ENCODE measurements at places on chromosomes 11 and 22.

DNA sequence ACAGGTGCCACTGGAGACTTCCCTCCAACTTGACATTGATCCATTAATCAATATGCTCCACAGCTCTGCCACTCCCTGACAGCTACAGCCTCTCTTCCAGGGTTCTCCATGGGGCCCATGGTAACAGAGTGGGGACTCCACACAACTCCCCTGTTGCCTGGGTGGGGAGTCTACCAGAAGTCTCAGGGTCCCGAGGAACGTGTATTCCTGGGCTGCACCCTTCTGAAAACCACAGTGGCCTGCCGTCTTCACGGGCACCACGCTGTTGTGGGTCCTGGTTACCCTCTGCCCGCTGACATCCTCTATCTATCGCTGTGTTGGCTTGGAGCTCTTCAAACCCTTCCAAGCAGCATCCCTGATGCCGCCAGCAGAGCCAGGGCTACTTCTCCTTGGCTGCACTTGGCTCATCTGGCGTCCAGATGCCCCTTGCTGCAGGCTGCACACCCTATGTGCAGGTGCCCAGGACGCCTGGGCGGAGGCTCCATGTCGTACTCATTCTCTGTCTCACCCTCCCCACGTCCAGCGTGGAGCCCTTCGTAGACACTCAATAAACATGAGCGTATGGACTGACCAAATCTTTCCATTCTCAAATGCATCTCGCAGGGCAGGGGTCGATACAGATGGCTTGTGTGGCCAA is 1341.8 kb downstream of the TBC1D22A start:
- no peak for DNase-seq

- DNase-seq, result no peak
Observed at GRCh38 chr22:44566911-44567310, 68.9 kb upstream of the RTL6 start.

- DNase-seq, result no peak
Observed at GRCh38 chr22:49833340-49834007, 5.8 kb upstream of the BRD1 start.

DNA sequence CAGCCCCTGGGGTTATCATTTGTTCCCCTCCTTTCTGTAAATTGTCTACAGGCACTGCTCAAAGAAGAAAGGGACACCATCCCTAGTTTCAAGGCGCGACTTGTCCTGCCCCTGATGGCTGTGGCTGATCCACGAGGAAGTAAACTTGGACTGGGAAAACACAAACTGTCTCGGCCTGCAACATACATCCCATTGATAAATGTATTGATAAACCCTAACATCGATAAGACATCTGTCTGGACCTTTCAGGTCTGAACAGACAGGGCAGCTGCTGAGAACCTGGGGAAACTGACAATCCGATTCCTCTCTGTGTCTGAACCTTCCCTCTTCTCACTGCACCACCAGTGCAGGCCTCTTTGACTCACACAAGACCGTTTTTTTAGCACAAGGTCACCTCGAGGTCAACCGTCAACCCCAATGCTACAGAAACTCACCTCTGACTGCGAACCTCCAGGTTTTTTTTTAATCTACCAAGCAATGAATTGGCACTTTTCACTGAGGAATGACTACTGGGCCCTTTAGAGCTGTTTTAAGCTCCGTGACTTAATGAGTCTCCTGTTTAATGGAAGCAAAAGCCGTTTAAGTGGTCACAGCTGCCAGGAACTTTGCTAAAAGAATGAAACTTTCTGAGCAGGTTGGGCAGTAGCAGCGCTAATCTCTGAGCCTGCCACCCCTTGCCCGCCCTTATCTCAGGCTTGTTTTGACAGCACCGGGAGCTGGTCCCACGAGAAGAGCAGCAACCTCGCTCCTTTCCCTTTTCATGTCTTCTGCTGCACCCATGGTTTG is 203.8 kb upstream of the TMEM45B start:
- DNase-seq, result no peak

DNA sequence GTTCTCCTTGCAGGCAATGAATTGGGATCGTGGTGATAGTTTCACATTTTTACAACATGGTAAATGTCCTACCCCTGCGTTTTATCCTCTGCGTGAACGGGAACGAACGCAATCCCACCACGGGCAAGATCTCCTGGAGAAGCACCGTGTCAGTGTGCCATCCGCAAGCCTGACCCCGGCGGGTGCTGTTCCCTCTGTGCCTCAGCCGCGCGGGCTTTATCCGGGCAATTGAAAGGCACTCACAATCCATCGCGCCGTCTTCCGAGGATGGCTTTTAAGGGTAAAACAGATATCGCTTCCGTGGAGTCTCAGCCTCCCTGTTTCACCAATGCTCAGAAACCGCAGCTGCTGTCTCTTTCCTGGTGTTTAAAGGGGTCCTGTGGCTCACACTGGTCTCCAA is 1387.5 kb downstream of the BRD1 start:
- no peak for DNase-seq

- no peak for DNase-seq
Observed at GRCh38 chr11:117999354-117999993, 13.3 kb downstream of the IL10RA start.

DNA sequence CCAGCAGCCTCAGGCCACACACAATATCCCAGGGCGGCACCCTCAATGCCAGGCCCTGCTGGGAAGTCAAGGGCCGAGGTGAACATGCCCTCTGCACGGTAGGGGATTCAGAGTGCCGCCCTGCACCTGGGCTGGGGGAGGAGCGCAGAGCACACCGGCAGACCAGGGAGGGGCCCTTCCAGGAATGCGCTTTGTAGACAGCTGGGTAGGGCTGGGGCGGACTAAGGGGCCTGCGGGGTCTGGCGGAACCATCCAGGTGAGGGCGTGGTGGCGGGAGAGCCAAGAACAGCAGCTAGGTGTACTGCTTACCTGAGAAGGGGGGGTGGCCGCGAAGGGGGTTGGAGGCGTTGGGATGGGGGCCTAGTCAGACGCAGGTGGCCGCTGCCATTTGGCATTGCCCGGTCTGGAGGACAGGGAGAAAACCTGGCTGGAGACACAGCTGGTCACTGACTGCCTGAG is 26.0 kb downstream of the DUSP8 start:
- DNase-seq, result no peak

DNA sequence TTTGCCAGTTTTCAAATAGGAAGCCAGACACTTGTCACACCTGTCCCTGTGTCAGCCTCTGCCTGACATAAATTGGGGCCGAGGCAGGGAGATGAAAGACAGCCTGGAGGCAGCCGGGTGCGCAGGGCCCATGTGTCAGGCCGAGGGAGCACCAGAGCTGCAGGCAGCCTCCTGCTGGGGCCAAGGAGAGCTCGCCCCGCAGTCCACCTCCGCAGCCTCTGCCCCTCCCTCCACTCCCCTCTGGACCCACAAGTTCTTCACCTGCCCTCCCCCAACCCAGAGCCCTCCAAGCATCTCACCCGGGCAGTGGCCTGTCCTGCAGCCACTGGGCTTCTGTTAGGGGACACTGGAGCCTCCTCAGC is 8.8 kb downstream of the RTN4R start:
- DNase-seq, result no peak

GRCh38 chr22:48233586-48233985 is 1471.1 kb downstream of the TBC1D22A start:
- no peak for DNase-seq

- no peak for DNase-seq
Observed at GRCh38 chr11:118318124-118318523, 13.6 kb downstream of the CD3E start.

- DNase-seq, result no peak
Observed at GRCh38 chr22:41934284-41935014, 7.8 kb upstream of the TNFRSF13C start.

- DNase-seq, result no peak
Observed at GRCh38 chr22:40764763-40765441, 54.2 kb downstream of the SLC25A17 start.

DNA sequence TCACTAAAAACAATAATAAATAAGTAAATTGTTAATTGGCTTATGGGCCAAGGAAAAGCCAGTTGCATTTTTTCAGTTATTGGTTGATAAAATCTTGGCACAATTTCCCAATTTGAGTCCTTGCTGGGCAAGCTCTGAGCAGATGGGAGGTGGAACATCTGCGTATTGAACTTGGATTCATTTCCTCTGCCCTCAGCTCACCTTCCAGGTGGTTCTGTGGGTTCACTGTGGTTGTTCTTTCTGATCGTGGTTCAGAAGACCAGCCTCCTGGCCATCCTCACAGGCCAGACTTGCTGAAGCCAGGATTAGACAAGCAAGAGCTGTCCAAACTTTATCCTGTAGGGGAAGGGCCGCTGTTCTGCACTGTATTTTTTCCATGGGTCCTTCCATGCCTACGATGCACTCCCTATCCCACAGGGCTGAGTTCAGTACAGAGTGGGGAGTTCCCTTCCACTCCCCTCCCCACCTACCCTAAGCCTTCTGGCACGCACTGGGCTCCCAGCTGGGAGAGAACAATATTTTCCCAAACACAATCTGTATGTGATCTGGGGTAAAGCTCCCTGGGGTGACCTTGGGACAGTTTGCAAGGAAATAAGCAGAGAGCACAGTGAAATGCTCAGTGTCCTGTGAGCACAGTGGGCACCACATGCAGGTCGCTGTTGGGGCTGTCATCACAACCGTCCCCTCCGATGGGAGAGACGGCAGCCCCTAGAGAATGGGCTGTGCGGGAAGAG is 43.5 kb upstream of the TP53I11 start:
- DNase-seq, result no peak

- no peak for DNase-seq
Observed at GRCh38 chr22:41181349-41182241, 23.5 kb upstream of the L3MBTL2 start.

DNA sequence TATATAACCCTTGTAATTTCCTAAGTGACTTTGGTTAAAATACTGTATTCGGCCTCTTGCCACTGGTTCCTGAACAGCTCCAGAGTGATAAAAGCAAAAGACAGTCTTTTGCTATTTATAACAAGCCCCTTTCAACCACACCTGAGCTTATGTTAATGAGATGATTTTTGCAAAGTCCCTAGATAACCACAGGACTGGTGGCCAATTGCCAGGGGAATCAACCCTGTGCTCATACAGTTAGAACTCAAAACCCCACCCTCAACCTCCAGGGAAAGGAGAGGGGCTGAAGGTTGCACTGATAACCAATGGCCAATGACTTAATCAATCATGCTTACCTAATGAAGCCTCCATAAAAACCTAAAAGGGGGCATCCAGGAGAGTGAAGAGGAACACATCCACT is 77.9 kb downstream of the SIK3 start:
- DNase-seq, result no peak

DNA sequence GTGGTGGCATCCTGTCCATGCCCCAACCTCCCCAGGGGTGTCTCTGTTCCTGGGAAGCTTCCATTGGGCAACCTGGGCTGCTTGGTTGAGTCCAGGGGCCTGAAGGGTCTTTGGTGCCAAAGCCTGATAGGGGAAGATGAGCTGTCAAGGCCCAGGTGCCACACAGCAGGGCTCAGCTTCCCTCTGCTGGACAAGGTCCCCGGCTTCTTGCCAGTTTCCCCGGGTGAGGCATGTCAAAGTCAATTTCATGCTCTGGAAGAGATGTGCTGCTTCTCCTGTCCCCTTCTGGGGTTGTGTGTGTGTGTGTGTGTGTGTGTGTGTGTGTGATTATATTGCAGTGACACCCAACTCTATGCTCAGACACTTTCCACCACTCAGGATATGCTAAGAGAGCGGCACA is 26.9 kb downstream of the TP53I11 start:
- no peak for DNase-seq

DNA sequence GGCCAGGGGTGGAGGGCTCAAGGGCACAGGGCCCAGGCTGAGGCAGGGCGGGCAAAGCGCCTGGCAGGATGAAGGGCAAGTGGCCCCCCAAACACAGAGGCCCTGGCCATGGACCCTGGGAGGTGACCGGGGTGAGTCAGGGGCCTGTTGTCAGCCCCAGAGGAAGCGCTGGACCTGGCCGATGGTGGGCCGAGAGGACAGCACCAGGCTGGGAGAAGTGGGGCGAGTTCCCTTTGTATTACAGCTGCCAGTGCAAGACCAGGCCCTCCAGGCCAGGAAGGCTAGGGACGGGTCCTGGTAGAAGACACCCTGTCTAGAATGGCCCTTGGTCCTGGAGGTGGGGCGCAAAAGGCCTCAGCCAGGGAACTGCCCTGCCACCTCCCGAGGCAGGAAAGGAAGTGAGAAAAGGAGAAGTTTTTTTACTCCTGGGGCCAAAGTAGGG is 12.8 kb downstream of the CXCR5 start:
- no peak for DNase-seq

GRCh38 chr11:65432686-65433582 is 10.3 kb downstream of the NEAT1 start:
- DNase-seq, result no peak

- no peak for DNase-seq
Observed at GRCh38 chr11:120025606-120026335, 112.1 kb downstream of the TRIM29 start.

DNA sequence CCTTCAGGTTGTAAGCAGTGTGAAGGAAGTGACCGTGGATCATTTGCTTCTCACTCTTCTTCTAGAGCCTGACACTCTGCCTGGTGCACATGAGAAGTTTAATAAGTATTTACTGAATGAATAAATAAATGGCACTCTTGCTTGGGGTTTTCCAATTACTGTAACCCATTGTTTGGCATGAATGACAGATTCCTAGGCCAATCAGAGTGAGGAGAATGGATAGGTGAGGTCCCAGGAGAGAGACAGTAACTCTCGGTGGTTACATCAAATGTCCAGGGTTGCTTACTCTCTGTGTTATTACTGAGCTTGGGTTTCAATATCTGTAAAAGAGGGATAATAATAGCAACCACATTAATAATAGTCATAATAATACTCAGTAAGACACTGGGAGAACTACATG is 204.2 kb upstream of the ISX start:
- no peak for DNase-seq

DNA sequence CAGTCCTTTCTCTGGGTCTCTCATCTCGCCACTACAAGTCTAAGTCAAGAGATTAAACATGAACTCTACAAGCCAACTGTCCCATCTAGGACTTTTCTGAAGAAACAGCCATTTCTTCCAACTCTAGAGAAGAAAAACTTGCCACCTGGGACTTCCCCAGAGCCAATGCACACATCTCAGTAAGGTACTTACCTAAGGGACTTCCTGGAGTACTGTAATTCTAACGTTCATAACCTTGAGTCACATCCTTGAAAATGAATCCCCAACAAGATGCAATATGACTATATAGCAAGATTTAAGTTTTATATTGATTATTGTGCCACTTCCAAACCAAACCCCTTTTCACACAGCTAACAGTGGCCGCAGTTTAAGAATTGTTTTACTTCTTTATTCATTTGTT is 11.9 kb upstream of the ISX start:
- no peak for DNase-seq
